ENCODE measurements at places on chromosomes 6 and 20.
A peak's percentile ranks its signal among the peaks of the same experiment; 100 is the strongest.

- DNase-seq = no peak
These were observed 18.0 kb downstream of the DYNLT1 start for GRCh38 chr6:158626360-158627167.

DNA sequence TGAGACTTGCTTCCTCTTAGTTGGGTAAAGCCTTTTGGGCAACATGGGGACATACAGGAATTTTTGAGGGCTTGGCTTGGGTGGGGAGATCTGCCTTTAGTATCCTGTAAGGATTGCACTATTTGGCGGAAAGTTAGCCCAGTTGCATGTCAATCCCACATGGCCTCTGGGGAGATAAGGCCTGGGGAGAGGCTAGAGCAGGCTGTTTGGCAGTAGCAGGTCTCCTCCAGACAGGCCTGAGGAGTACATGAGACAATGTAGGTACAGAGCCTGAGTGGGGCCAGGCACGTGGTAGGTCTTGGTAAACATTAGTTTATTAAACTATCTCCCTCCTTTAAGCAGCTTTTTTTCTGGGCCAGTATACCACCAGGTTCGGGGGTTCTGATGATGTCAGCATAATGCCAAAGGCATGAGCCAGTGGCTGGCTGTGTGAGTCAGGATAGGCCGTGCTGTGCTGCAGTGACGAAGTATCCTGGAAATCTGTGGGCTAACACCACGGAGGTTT, 147.9 kb downstream of the VEGFA start:
- peak; percentile 96 for DNase-seq

DNA sequence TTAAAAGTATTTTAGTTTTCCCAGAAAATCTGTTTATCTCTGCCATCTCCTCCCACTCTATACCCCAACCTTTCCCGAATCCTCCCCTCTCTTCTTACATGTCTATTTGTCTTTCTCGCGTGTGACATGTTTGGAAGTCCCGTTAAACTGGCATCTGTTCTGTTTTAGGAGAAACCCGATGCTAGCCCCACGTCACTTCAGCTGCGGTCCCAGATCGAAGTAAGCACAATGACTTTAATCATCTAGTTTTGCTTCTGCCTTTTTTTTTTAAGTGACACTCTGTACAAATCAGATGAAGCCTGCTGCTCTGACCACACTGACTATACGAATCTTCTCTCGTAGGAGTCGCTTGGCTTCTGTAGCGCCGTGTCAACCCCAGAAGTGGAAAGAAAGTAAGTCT, 97.4 kb downstream of the SASH1 start:
- DNase-seq = no peak

DNA sequence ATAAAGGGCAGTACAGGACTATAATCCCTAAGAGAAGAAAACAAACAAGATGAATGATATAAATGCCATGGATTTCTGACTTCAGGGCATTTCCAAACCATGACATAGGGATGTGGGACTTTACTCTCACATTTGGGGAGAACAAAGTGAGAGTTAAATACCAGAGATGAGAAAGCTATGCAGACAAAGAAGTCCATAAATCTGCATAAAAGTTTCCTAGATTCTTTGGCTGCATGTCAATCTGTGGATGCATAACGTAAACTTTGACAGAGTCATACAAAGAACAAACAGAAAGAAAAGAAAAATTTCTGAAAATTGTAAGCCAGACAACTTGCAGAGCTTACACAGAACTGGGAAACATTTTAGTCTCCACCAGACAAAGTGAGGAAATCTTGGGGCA, 11.7 kb downstream of the EPM2A start:
- no peak for DNase-seq

GRCh38 chr6:136547336-136547735, 2.9 kb downstream of the MAP7 start:
- DNase-seq = peak; percentile 35

GRCh38 chr6:138044972-138045371, 62.2 kb downstream of the PERP start:
- DNase-seq = no peak

- no peak for DNase-seq
These were observed 164.1 kb downstream of the FRK start for GRCh38 chr6:115896538-115897129.

DNA sequence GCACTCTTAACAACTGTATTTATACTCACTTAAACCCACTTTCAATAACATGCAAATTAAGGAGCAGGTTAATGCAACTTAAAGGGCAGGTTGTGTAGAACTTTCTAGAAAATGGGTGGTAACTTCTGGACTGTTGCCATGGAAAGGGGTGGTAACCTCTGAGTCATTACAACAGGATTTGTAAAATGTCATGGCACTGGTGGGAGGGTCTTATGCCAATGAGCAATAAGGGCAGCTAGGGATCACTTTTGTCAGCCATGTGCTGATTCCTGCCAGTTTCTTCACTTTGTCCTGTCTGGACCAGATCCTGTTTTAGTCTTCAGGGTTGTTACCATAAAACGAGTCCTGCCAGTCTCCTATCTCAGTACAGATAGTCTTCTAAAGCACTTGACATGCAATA, 560.5 kb upstream of the PTCHD4 start:
- no peak for DNase-seq

- no peak for DNase-seq
These were observed 2.1 kb upstream of the CHRNA4 start for GRCh38 chr20:63363013-63363957.

DNA sequence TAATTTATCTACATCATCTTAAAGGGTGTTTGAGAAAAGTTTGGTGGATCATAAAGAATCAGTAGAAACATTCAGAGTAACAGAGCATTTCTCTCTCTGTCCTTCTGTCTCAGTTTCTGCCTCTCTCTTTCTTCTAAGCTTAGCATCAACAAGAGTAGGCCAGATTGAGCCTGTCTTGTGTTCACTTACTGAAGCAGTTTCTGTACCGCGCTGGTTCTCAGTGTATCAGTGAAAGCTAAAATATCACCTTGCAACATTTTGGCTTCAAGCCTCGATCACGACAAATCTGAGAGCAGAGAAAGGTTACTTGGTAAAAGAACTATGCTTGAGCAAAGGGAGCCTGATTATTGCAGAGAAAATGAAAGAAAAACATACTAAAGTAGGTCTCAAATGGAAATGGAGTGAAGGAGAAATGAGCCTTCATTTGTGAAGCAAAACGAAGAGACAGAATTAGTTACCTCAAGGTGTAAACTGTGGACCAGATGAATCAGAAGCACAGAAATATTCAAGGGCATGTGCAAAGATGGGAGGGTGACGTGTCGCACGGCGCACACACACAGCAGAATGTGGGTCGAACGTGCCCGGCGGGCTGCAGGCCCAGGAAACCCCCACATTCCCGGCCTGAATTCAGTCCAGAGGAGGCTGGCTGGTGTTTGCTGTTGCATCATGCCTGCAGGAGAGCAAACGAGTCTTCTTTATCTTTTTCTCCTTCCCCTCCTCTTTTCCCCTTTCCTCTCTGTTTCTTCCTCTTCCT, 509.3 kb downstream of the QKI start:
- DNase-seq = no peak

GRCh38 chr20:44768854-44769480, 23.3 kb downstream of the KCNK15 start:
- DNase-seq = no peak
